Activated CD8-positive, alpha-beta T cell treated with anti-CD3 and anti-CD28 coated beads for 36 hours (primary cell): ENCODE measurements at places on chromosomes 11 and 22.

GRCh38 chr11:83194281-83195142, 1.0 kb downstream of the ANKRD42 start:
- H3K27ac ChIP-seq: peak overlapping the region; percentile 99
- DNase-seq: peak; percentile 75
- H3K4me3 ChIP-seq: peak overlapping the region; percentile 98
- peaks cover 21% of the 10 kb centered on the region for H3K36me3 ChIP-seq
- no peaks in the 10 kb centered on the region for H3K27me3 ChIP-seq
- peaks cover 36% of the 10 kb centered on the region for H3K4me1 ChIP-seq

DNA sequence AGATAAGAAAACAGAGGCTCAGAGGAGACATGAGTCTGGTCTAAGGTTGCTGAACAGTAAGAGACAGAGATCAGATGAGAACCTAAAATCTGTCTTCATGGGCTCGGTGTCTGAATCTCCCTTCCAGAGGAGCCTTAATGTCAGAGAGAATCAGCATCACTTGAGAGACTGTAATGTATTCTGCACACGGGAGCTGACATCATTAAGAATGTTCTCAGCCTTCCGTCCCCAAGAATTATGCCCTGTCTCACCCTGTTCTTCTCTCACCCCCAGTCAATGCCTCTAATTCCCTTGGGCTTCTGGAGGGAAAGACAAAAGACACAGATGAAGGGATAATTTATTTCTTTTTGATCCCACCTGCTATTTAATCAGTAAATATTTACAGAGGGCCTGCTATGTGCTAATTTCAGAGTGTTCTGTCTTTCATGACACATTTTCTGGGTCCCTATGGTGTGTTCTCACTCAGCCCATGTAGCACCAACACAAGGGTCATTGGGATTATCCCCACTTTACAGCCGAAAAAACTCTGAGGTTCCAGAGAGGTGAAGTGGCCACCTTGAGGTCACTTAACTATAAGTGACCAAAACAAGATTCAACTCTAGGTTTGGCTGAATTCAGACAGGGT, 61.8 kb downstream of the CD82 start:
- DNase-seq: no peak
- no peaks in the 10 kb centered on the region for H3K36me3 ChIP-seq
- H3K27me3 ChIP-seq: no peaks in the 10 kb centered on the region
- no peak overlapping the region for H3K27ac ChIP-seq

DNA sequence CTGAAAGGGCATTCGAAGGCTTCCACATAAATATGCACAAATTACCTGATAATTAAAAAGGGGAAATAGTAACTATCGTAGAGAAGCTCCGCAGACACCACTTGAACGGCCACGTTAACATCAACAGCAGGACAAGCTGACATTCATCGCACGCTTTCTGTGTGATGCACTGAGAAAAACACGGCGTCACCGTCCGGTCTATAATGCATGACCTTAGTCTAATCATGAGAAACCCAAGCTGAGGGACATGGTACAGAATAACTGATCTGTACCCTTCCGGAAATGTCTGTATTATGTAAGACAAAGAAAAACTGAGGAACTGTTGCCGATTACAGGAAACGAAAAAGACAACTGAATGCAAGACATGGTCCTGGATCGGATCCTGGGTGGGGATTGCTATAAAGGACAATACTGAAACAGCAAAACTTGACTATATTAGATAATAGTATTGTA, 678 bp upstream of the RANGAP1 start:
- peak overlapping the region; percentile 94 for H3K4me3 ChIP-seq
- H3K36me3 ChIP-seq: peaks cover 17% of the 10 kb centered on the region
- H3K4me1 ChIP-seq: peaks cover 23% of the 10 kb centered on the region
- DNase-seq: peak; percentile 82
- peak overlapping the region; percentile 99 for H3K27ac ChIP-seq

GRCh38 chr11:41400819-41401382, 58.6 kb downstream of the LRRC4C start:
- no peak overlapping the region for H3K4me3 ChIP-seq
- no peaks in the 10 kb centered on the region for H3K4me1 ChIP-seq
- H3K36me3 ChIP-seq: no peaks in the 10 kb centered on the region
- H3K27ac ChIP-seq: no peak overlapping the region
- no peaks in the 10 kb centered on the region for H3K27me3 ChIP-seq

- H3K4me1 ChIP-seq: no peaks in the 10 kb centered on the region
- H3K27ac ChIP-seq: no peak overlapping the region
- no peaks in the 10 kb centered on the region for H3K36me3 ChIP-seq
These were observed 18.9 kb upstream of the DDX10 start for GRCh38 chr11:108645970-108646369.
